ENCODE measurements at places on chromosomes 5 and 9.

DNA sequence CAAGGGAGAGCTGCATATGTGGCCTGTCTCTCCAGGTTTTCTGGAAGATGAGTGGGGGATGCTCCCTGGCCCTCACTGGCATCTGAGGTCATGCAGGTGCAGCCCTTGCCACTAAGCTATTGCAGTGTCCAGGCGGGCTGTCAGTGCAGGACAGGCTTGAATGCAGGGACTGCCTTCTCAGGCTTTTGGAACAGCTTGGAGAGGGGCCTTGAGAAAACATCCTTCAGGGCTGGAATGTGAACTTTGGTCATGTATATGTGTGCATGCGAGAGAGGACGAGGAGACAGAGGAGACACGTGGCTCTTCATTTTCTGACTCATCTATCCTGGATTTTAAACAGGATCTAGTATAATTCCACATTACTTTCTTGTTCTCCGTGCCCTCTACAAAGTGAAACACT lies 90.3 kb downstream of the MACROH2A1 start:
- no peak for DNase-seq

GRCh38 chr9:131308906-131309529 lies 19.5 kb downstream of the PLPP7 start:
- DNase-seq: no peak

DNA sequence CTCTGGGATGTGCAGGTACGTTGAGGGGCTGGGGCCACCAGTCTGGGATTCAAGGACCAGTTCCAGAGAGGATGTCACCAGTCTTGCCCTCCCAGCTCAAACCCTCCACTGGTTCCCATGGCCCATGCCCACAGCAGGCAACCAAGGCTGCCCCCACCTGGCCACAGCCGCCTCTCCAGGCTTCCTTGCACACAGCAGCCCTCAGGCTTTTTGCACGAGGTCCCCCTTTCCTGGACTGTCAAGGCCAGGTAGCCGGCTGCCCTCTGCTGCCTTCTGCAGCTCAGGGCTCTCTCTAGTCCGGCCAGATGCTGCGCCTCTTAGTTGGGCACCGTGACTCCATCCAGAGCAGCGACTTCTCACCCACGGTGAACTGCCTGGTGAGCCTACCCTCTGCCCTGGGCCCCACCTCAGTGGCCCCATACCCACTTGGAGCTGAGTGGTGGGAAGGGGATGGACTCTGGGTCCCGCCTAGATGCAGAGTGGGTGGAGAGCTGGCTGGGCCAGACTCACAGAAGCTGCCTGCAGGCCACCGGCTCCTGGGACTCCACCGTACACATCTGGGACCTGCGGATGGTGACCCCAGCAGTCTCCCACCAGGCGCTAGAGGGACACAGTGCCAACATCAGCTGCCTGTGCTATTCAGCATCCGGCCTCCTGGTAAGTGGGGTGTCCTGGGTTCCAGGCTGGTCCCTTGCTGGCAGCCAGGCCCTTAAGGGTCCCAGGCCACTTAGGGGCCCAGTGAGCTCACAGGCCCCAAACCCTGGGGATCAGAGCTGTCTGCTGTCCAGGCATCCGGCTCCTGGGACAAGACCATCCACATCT lies 2.9 kb downstream of the WDR38 start:
- DNase-seq: peak; percentile 78

GRCh38 chr9:135061441-135061840 lies 26.0 kb upstream of the OLFM1 start:
- no peak for DNase-seq

GRCh38 chr5:32276173-32276853 lies 36.4 kb downstream of the MTMR12 start:
- no peak for DNase-seq

GRCh38 chr5:157477814-157478494 lies 17.9 kb downstream of the NIPAL4 start:
- DNase-seq: no peak

DNA sequence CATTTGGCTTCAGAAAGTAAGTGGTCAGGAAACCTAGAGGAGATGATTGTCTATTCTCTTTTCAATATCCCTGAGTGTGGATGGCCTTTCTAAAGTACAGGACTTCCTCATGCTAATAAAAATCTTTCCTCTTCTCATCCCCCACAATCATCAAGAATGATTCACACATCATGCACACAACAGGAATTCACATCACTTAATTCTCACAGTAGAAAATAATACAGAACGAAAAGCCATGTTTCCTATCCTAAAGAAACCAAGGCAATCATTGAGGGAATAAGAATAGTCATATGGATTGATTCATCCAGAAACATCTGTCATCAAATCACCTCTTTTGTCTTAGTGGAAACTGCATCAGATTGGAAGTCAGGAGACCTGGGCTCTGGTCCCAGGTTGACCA lies 203.1 kb upstream of the PIK3R1 start:
- DNase-seq: no peak

- no peak for DNase-seq
Measured at GRCh38 chr9:108838017-108838416, 17.8 kb downstream of the ACTL7B start.

- DNase-seq: no peak
Measured at GRCh38 chr9:115289757-115290208, 171.8 kb upstream of the TNC start.

GRCh38 chr5:96036301-96036700 lies 74.7 kb upstream of the ELL2 start:
- DNase-seq: no peak

GRCh38 chr9:75027187-75028107 lies 646 bp downstream of the CARNMT1 start:
- peak; percentile 55 for DNase-seq

- DNase-seq: no peak
Measured at GRCh38 chr9:93295456-93296076, 111.6 kb downstream of the WNK2 start.

- no peak for DNase-seq
Measured at GRCh38 chr5:169668732-169669131, 31.7 kb downstream of the DOCK2 start.

DNA sequence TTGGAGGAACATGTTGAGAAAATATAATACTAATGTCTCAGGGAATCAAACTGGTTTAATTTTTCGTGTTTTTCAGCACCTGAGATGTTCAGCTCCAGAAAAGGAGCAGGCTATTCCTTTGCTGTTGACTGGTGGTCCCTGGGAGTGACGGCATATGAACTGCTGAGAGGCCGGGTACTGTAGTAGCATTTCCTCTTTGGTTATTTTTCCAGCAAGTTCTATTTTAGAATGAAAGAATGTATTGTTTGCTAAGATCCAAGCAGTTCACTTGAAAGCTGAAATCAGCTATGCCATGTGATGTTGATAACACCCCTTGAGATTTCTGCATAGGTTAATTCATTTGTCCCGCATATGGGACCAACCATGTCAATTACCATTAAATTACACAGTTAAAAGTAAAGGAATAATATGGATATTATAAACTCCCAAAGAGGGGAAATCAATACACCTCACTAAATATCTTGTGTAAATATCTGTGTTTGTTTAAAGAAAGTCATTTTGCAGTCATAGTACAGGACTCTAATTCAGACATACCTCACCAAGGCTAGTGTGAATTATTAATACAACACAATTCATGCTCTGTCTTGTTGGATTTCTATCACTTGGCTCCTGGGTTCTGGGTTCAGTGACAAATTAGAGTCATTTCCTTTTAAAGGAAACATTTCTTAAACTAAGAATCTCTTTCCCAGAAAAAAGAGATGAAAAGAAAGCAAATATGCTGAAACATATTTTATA lies 126.8 kb downstream of the STK32A start:
- no peak for DNase-seq

GRCh38 chr5:164179406-164179805 lies 674.0 kb downstream of the MAT2B start:
- no peak for DNase-seq

- DNase-seq: no peak
Measured at GRCh38 chr5:154737667-154738320, 17.4 kb upstream of the LARP1 start.

DNA sequence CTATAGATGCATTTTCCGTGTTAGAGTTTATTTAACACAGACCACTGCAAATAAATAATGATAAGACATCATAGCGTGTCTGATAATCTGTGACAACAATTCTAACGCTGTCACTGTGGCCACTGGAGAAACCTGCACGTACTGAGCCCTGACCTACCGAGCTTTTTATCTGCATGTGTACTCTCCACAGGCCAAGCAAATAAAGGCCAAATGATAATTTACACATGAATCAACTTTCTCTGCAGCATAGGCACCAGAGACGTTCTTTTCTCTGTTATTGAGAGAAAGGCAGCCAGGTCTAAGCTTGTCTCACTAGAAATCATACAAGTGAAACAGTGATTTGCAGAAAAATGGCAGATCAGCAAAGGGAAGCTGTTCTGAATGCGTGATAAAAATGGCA lies 75.8 kb downstream of the POU5F2 start:
- DNase-seq: no peak

DNA sequence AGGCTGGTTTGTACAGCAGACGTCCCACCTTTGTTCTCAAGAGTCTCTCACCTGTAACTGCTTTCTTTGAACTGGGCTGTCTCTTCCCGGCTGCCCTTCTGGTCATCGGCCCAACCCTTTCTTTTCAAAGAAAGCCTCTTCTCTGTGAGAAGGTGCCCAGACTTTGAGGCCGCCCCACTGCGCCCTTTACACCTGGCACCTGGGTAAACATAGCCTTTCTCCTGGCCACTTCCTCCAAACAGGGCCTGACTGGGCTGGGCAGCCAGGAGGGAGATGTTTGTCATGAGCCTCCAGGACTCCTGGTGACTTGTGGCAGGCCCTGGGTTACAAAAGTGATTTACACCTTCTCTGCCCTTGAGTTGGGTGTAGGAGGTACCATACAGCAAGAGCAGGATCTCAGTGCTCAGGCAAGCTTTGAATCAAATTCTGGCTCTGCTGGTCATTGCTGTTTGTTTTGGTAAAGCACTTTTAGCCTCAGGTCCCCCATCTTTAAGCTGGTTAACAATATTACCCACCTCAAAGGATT lies 127.2 kb upstream of the CXCL14 start:
- no peak for DNase-seq

Measured in cerebellar cortex (tissue), 1 donor.